Stimulated activated CD4-positive, alpha-beta T cell treated with anti-CD3 and anti-CD28 coated beads, Interleukin-1b, Interleukin-23, amount 100 ng/mL, for 4 hours (primary cell): ENCODE measurements at places on chromosomes 7 and 10.

DNA sequence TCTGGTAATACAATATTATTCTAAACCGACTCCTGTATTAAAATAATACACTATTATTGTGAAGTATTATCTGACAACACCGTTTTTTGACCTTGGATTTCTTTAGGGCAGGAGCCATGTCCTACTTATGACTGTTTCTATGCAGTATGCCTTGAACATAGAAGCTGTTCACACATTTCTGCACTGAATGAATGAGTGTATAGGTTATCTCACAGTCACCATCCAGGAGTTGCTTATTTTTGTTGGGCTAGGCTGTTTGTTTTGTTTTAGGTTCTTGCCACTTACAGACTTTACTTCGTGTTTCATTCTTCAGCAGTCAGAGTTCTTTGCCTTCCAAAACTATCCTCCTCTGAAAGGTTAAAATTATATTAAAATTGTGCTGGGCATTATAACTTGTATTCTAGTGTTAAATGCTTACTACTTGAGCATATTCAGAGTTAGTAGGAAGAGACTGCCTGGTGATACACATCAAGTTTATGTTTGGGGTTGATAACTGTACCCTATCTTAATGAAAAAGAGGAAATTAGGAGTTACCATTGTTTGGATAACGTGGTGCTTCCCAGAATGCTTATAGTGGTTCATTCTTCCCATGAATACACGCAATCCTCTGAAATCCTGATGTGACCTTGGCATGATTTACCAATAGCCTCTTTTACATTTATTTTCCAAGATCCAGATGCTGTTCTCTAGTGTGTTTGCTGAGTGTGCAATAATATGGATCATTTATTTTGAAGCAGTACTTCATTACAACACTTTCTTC, 1.7 kb downstream of the RALA start:
- DNase-seq: no peak

DNA sequence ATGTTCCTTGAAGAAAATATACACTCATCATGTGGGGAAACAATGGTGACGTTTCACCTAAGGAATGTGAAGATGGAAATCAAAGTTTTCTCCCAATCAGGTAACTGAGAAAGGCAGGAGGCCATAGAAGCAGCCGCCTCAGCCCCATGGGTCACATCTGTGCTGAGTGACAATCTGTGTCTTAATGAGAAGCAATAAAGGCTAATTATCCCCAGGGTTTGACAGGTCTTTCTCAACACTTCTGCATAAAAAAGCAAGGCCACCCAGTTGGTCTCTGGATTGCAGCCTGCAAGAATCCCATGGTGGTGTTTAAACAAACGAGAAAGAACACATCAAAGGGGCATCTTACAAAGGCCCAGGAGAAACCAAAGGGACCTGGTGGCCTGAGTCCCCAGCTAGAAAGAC, 91.1 kb upstream of the TNS3 start:
- DNase-seq: no peak

DNA sequence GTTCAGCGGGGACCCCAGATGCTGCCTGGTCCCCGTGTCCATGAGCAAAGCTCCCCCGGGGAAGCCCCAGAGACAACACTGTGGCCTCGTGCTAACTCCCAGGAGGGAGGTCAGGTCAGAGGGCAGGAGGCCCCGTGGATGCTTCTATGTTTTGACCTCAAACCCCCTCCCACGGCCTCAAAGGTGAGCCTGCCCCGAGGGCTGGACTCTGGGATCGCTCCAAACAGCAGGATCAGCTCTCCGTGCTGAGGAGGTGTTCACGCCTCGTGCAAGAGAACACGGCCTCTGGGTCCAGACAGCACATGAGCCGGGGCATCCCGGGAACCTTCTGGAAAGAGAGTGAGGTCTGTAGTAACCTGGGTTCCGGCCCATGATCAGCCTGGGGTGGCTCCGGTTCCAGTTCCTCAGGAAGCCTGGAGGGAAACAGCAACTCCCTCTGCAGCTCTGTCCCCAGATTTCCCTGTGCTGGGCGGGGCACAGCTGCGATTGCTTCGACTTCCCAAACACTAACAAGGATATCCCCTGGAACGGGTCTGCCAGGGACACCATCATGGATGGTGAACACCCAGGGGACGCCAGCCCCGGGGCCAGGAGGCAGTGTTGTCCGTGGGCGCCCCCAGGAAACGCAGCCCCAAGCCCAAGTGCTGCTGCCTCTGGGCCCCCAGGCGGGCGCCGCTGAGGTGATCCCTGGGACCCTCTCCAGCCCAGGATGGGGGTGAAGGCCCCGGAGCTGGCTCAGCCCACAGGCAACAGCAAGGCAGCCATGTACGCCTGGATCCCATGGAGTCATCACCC, 18.0 kb upstream of the INPP5A start:
- no peak for DNase-seq

- no peak for DNase-seq
Observed at GRCh38 chr10:75108684-75109458, 2.6 kb upstream of the SAMD8 start.

DNA sequence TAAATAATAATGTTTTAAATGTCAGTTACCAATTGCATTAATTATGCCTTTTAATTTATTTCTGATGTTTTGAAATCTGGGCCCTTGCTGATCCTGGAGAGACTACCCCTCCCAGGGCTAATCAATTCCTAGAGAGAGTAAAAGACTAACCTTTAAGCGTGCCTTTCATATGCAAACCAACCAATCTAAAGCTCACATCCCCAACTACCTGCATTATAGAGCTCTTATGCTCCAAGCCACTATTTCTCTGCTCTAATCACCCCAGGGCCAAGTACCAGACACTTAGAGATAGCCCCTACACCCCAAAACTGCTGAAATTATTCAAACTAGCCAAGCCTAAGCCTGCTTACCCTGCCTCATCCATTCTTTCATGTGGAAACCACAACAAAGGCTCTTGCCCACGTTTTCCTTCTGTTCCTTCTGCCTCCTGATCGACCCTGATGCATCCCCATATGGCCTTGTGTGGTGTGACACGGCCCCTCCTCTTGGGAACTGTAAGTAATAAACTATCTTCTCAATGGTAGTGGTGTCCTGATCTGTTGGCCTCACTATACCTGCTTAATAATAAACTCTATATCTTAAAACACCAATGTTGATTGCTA, 97.7 kb downstream of the HIBADH start:
- DNase-seq: no peak

GRCh38 chr7:127683776-127684681, 32.0 kb downstream of the SND1 start:
- DNase-seq: no peak

DNA sequence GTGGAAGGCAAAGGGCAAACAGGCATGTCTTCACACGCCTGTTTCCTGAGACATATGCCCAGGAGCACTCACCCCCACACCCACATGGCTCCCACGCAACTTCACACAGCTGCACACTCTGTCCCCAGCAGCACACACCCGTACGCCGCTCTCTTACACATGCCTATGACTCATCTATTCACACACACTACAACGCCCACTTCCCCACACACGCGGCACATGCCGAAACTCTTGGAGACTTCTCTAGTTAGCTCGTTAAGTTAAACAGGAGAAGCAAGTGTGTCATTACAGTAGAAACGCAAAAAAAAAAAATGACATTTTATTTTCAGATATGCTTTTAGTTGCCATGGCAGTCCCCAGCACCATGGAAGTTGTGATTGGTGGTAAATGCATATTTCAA, 6.7 kb downstream of the CALN1 start:
- DNase-seq: no peak

- no peak for DNase-seq
Observed at GRCh38 chr7:132377015-132377414, 199.3 kb downstream of the PLXNA4 start.

GRCh38 chr10:57716884-57717283, 550.8 kb downstream of the IPMK start:
- DNase-seq: no peak

- no peak for DNase-seq
Observed at GRCh38 chr10:99573790-99574189, 41.0 kb downstream of the NKX2-3 start.

DNA sequence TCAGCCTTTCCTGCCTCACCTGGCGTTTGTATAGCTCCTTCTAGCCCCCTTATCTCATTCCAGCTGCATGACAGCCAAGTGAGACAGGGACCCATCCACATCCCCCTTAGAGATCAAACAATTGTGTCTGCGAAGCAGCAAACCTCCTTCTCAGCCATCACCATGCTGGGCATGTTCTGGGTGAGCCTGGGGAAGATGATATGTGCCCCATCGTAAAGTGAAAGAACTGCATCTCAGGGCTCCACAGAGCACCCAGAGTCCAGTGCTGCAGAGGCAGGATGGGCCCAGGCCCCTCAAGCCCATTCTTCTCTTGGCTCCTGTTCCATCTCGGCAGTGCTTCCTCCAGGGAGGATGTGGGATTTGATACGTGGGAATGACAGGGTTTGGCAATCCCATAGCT, 43.2 kb downstream of the FIGNL1 start:
- no peak for DNase-seq

- peak; percentile 37 for DNase-seq
Observed at GRCh38 chr10:50622706-50623662, 772 bp downstream of the SGMS1 start.

GRCh38 chr10:26138613-26139012, 78.0 kb upstream of the GAD2 start:
- no peak for DNase-seq

GRCh38 chr10:27349987-27350386, 109.4 kb upstream of the ACBD5 start:
- no peak for DNase-seq

DNA sequence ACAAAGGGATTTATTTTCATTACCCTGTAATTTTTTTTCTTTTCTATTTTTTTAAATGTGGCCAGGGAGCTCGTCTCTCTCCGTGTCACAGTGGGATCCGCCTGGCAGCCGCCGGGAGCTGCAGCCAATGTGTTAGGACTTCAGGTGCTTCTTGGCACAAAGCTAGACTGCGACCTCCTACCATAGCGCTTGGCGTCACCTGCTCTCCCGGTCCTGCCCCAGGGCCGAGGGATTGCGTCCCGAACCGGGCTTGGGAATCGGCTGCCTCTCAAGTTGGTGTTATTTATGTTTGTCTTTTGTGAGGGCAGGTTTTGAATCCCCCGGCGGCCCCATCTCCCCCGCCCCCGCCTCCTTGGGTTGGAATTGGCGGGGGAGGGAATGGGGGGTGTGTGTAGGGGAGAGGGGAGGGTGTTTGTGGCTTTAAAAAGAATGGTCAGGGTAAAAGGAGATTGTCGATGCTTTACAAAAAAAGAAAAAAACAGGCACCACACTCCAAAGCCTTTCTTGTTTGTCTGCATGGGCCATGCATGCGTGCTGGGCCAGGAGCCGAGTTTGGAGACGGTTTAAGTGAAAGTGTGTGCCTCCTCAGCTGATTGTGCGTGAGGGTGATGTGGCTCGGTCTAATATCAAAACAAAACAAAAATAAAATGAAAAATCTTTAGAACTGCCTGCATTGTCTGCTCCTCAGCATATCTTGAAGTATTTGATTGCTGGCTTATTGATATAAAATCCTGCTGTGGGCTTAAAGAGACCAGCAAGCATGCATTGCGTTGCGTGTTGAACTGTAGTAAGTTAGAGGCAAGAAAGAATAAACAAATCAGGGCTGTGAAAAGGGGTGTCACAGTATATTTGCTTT, 1.2 kb downstream of the PPP1R9A start:
- DNase-seq: no peak

DNA sequence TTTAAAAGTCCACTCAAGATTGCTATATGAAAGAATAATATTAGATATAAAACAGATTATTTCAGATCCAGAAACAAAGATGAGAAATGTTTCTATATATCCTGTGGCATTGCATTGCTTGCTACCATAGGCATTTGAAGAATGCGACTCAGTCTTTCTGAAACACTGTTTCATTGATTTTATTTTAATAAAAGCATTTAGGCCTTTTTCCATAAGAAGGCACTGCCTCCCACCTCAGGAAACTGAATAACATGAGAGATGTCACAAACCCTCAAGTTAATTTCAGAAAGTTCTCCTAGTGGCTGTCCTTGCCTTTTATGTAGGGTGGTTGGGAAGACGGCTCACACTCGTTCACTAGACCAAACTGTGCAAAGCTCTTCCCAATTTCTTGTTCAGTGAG, 23.3 kb downstream of the PRPS1L1 start:
- DNase-seq: no peak

GRCh38 chr7:91504919-91505318, 240.7 kb downstream of the FZD1 start:
- DNase-seq: no peak

DNA sequence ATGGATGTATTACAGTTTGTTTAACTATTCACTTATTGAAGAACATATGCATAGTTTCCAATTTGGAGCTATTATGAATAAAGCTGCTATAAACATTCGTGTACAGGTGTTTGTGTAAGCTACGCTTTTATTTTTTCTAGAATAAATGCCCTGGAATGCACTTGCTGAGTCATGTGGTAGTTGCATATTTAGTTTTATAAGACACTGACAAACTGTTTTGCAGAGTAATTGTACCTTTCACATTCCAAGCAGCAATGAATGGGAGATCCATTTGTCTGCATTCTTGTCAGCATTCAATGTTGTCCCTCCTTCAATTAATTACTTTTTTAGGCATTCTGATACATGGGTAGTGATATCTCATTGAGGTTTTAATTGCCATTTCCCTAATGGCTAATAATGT, 373.6 kb upstream of the GHITM start:
- no peak for DNase-seq

GRCh38 chr10:5532307-5532605, 7.5 kb downstream of the CALML3 start:
- DNase-seq: no peak

- no peak for DNase-seq
Observed at GRCh38 chr7:100563100-100563564, 10.6 kb downstream of the SAP25 start.

- no peak for DNase-seq
Observed at GRCh38 chr10:34538281-34538829, 276.7 kb downstream of the PARD3 start.

DNA sequence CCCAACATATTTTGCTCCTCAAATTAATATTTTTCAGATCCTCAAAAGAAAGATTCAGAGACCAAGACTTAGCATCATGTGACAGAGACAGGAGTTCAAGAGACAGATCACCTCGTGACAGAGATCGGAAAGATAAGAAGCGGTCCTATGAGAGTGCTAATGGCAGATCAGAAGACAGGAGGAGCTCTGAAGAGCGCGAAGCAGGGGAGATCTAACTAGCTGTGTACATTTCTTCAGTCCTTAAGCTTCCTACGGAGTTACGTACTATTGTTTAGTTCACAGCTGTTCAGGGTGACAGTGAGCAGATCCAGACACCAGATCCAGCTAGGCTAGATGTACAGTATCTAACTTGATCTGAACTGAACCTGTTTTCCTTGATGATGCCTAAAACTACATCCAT, 61.3 kb downstream of the KLRG2 start:
- no peak for DNase-seq

DNA sequence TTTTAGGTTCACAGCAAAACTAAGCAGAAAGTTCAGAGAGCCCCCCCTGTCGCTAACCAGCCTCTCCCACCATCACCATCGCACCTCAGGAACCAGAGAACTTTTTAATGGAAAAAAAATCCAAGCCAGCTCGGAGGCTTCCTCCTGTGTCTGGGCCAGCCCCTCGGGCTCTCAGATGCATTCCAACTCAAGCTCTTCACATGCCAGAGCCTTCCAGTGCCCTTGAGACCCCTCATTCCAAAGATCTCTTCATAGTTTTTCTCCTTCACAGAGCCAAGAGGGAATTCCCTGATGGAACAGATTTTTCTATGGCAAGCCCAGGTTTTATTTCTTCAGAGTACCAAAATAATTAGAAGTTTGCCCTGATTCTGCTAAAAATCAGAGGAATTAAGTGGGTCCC, 153.4 kb upstream of the LANCL2 start:
- DNase-seq: no peak

GRCh38 chr10:178208-178607, 43.0 kb downstream of the ZMYND11 start:
- DNase-seq: no peak
